Effector memory CD8-positive, alpha-beta T cell (primary cell): ENCODE measurements at places on chromosomes 5 and 9.
A peak's percentile ranks its signal among the peaks of the same experiment; 100 is the strongest.

DNA sequence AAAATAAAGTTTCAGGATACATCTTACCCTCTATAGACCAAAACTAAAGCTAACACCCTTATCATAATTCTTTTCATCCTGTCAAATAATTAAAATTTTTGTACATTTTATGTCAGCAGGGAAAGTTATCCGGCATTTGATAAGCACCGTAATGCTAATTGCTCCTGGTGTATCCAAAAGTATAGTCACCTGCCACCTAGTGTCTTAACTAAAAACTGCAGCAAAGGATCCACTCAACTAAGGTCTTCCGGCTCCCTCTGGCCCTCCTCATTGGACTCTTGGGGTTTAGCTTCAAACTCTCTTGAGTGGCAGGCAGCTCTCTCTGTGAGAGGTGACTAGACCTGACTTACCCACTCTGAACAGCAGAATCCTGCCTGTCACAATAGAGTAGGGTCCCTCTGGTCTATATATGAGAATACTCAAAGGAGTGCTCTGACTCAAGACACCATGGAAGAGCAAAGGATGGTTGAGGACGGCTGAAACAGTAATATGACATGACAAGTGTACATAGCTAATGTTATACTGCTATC lies 60.4 kb upstream of the CAST start:
- DNase-seq: peak; percentile 59

GRCh38 chr5:175464074-175464941 lies 14.1 kb upstream of the SFXN1 start:
- peak; percentile 53 for DNase-seq

GRCh38 chr9:95264954-95265615 lies 52.4 kb downstream of the FANCC start:
- DNase-seq: no peak

DNA sequence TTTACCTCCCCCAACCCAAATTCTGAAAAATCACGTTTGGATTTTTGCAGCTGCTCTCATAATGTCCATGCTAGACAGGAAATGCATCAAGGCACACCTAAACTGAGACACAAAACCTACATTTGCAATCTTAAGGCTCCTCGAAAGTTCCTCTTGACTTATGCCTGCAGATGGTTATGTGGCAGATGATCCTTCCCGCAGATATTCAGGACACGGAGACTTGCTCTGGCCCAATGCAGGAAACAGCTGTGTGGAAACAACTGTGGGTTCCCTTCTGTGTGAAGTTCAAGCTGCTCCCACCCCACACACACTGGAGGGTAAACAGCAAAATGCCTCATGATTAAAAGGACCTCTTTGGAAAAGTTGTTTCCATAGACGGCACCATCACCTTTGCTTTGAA lies 253.8 kb downstream of the EBF1 start:
- DNase-seq: no peak

- DNase-seq: no peak
Observed at GRCh38 chr5:125103459-125103858, 357.0 kb upstream of the ZNF608 start.

DNA sequence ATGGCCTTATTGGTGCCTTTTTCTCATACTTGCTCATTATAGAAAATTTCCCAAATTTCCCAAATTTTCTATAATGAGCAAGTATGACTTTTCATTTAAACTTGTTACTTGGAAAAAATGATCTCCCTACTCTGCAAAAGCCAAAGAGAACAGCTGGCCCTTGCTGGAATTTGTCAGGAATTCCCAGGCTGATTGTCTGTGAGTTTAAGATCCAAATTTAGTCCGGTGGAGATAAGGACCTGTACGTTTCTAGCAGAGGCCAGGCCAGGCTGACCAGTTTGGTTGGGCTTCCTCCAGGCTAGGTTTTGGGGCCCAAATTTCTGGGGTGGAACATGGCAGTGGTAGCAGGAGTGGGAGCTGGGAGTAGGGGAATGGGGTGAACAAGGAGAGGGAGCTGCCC lies 51.9 kb downstream of the NEURL1B start:
- no peak for DNase-seq

- DNase-seq: no peak
Observed at GRCh38 chr9:110129425-110129824, 78.5 kb downstream of the C9orf152 start.

DNA sequence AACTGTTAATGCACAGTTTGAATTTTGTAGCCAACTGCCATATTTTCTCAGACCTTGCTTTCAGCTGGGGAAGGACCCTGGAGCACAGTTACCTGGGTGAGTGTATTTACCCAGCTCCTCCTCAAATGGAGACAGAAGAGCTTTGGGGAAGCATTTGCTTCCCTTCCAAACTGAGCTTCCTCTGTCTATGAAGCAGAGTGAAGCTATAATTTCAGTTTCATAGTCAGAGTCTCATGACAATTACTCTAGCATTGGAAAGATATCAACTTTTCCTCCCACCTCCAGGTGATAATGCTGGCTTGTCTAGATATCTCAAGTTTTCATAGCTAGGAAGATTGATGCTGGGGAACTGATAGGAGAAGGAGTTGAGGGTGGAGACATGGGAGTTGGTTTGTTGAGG lies 406.4 kb upstream of the CLINT1 start:
- no peak for DNase-seq

- DNase-seq: no peak
Observed at GRCh38 chr5:30401479-30402058, 791.9 kb upstream of the CDH6 start.

- no peak for DNase-seq
Observed at GRCh38 chr5:77635917-77636640, 2.4 kb downstream of the OTP start.
